Keratinocyte (primary cell): ENCODE measurements at places on chromosomes 7 and 10.

DNA sequence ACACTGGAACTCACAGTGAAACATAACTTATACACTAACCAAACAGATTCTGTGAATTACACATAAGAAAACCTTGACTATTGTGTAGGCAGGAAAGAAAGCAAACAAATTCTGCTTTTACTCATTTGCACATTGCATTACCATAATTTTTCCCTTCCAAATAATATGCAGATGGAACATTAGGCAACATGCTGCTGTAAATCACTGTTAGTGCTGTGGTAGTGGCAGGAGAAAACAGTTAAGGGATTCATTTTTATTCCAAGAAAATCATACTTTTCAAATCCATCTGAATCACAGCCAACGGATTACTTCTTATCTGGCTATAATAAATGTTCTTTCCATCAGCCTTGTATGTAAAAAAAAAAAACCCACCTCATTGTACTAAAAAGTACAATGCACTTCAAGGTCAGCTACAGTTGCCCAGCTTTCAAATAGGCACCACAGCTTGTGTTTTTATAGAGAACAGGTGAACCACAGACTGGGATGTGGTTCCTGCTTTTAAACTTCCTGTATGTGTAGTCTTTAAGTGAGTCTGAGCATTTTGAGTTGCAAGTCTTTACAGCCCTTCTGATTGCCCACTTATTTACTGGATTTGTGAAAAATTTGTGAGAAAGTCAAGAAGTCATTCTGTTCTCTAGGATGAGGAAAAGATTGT, 590.0 kb upstream of the SEMA3D start:
- no peak overlapping the region for H3K4me3 ChIP-seq
- no peaks in the 10 kb centered on the region for H3K27me3 ChIP-seq
- H3K36me3 ChIP-seq = no peaks in the 10 kb centered on the region

- peaks cover 66% of the 10 kb centered on the region for H3K36me3 ChIP-seq
- no peak overlapping the region for H3K4me3 ChIP-seq
- no peak overlapping the region for H3K27ac ChIP-seq
- DNase-seq = no peak
- no peaks in the 10 kb centered on the region for H3K4me1 ChIP-seq
Measured at GRCh38 chr7:55160539-55160938, 141.7 kb downstream of the EGFR start.

GRCh38 chr7:55265836-55266642, 99.1 kb upstream of the LANCL2 start:
- no peak overlapping the region for H3K27ac ChIP-seq
- H3K36me3 ChIP-seq = no peaks in the 10 kb centered on the region
- no peaks in the 10 kb centered on the region for H3K4me1 ChIP-seq
- peaks cover 7% of the 10 kb centered on the region for H3K27me3 ChIP-seq
- DNase-seq = no peak

DNA sequence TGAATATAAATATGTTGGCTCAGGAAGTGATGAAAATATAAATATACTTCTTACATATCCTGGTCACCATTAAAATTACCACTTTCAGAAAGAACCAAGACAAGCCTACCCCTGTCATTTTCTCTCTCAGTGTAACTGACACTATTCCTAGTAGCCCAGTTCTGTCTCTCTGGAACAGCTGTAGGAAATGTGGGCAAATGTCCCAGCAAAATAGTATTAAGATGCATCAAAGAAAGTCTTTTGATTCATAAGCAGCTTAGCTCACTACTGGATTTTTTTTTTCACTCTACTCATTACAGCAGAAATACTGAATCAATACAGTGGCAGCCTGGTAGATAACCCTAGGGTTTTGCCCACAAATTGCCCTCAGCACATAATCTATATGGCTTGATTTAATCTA, 290.9 kb downstream of the DNAJB9 start:
- H3K36me3 ChIP-seq = no peaks in the 10 kb centered on the region
- DNase-seq = no peak

- no peak overlapping the region for H3K27ac ChIP-seq
- no peaks in the 10 kb centered on the region for H3K36me3 ChIP-seq
- H3K4me1 ChIP-seq = no peaks in the 10 kb centered on the region
- H3K4me3 ChIP-seq = no peak overlapping the region
Measured at GRCh38 chr10:103155471-103156085, 37.5 kb downstream of the NT5C2 start.

DNA sequence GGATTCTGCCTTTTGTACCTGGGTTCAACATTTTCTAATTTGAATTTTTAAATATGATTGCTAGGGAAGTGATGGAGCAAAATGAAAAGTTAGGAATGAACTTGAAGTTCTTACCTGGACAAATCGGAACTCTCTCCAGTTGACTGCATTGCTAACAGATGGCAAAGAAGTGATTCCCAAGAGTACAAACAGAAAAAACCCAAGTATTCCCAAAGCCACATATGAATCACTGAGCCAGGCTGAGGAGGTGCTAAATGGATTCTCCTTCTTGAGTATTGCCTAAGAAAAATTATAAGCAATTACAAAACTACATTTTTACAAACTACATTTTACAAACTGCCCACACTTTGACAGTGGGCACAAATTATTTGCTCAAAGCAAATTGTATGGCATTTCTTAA, 25.9 kb downstream of the STEAP4 start:
- no peaks in the 10 kb centered on the region for H3K36me3 ChIP-seq
- H3K4me3 ChIP-seq = no peak overlapping the region
- H3K27me3 ChIP-seq = no peaks in the 10 kb centered on the region
- no peak overlapping the region for H3K27ac ChIP-seq

DNA sequence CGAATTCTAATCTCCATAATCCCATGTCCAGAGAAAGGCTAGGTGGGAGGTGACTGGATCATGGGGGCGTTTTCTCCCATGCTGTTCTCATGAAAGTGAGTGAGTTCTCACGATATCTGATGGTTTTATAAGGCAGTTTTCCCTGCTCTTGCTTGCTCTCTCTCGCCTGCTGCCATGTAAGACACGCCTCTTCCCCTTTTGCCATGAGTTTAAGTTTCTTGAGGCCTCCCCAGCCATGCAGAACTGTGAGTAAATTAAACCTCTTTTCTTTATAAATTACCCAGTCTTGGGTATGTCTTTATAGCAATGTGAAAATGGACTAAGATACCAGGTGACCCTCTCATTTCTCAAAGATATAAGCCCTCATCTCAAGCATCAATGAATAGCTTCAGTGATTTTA, 1.1 kb upstream of the ACTA2 start:
- no peak overlapping the region for H3K27ac ChIP-seq
- DNase-seq = no peak

DNA sequence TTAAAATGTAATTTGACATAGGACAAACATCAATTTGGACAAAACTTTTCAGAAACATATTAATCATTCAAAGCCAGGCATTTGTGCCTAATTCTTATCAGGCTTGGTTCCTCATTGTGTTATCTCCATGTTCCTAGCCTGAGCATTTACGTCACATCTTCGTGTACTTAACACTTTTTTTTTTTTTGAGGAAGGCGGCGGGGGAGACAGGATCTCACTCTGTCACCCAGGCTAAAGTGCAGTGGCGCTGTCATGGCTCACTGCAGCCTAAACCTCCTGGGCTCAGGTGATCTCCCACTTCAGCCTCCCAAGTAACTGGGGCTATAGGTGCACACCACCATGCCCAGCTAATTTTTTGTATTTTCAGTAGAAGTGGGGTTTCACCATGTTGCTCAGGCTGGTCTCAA, 19.8 kb downstream of the HNRNPA2B1 start:
- no peaks in the 10 kb centered on the region for H3K4me1 ChIP-seq
- no peak overlapping the region for H3K27ac ChIP-seq
- DNase-seq = no peak
- H3K4me3 ChIP-seq = no peak overlapping the region

- DNase-seq = peak; percentile 76
- no peaks in the 10 kb centered on the region for H3K27me3 ChIP-seq
- no peak overlapping the region for H3K4me3 ChIP-seq
- no peaks in the 10 kb centered on the region for H3K36me3 ChIP-seq
Measured at GRCh38 chr7:23713285-23714149, 3.5 kb downstream of the STK31 start.

DNA sequence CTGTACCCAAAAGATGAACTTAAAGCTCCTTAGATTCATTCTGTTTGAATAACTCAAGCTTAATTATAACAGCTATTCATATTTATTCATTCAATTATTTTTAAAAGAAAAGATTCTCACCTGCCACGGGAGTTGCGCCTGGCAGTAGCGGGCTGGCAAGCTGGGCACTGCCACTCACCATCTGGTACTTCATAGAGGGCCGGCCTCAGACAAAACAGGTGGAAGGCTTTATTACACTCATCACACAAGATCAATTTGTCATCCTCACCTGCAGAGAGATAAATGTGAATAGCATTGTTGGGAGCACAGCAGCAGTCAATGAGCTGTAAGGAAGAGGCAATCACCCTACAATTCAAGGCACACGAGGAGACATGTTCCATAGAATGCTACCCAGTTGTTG, 15.8 kb downstream of the FZD9 start:
- no peak for DNase-seq
- H3K4me1 ChIP-seq = no peaks in the 10 kb centered on the region
- H3K27me3 ChIP-seq = no peaks in the 10 kb centered on the region
- no peak overlapping the region for H3K27ac ChIP-seq

DNA sequence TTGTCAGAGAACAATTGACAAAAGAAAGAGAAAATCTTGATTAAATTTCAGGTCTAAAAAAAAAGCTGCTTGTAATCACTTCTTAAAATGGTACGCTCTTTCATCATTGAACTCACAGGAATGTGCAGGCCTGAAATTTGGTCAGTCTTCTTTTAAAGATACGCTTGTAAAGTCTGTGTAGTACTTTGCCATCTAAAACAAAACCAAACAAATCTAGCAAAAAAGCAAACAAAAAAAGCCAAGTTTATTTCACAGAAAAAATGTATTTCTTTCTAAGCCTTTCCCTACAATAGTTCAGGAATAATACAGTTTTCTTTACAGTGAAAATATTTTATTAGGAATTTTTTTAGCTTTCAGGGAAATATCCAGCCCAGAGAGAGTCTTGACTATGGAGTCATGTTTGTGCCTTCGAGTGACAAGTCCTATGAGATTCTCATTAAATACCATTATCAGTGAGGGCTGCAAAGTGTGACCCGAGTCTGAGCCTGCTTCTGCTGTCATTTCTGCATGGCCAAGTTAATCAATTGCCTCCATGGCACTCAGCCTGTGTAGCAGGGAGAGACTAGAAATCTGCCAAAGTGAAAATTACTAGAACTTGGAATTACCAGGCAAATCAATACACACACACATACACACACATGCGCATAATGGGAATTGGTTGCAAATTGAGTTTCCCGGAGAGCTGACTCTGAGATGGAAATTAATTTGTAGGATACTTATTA, 172.6 kb downstream of the OTUD1 start:
- H3K4me1 ChIP-seq = no peaks in the 10 kb centered on the region
- no peak for DNase-seq
- no peak overlapping the region for H3K4me3 ChIP-seq
- no peaks in the 10 kb centered on the region for H3K36me3 ChIP-seq
- no peak overlapping the region for H3K27ac ChIP-seq
- no peaks in the 10 kb centered on the region for H3K27me3 ChIP-seq

GRCh38 chr10:13865758-13866491, 279.2 kb downstream of the PRPF18 start:
- no peaks in the 10 kb centered on the region for H3K36me3 ChIP-seq
- peaks cover 16% of the 10 kb centered on the region for H3K4me1 ChIP-seq
- no peak overlapping the region for H3K4me3 ChIP-seq
- peak overlapping the region; percentile 29 for H3K27ac ChIP-seq
- peak; percentile 21 for DNase-seq

DNA sequence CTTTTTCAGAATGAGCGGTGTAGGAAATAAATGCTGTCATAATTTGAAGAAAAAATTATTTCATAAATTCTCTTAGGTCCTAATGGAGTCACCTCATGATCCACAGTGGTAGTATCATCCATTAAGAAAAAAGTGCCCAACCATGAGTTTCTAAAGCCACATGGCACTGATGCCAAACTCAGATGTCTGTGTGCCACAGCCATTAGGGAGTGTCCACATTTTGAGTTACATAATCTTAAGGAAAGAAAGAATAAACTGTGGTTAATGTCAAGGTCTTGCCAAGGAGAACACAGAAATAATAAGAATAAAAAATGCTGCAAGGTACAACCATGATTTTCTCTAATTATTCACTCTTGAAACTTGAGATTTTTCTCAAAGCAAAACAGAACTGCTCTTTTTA, 1101.8 kb downstream of the SORCS3 start:
- no peaks in the 10 kb centered on the region for H3K27me3 ChIP-seq
- H3K27ac ChIP-seq = no peak overlapping the region
- H3K4me3 ChIP-seq = no peak overlapping the region
- no peaks in the 10 kb centered on the region for H3K4me1 ChIP-seq
- DNase-seq = no peak

- H3K27ac ChIP-seq = no peak overlapping the region
- H3K36me3 ChIP-seq = no peaks in the 10 kb centered on the region
- no peaks in the 10 kb centered on the region for H3K4me1 ChIP-seq
- DNase-seq = no peak
Measured at GRCh38 chr10:118481871-118482270, 113.6 kb downstream of the PRLHR start.

DNA sequence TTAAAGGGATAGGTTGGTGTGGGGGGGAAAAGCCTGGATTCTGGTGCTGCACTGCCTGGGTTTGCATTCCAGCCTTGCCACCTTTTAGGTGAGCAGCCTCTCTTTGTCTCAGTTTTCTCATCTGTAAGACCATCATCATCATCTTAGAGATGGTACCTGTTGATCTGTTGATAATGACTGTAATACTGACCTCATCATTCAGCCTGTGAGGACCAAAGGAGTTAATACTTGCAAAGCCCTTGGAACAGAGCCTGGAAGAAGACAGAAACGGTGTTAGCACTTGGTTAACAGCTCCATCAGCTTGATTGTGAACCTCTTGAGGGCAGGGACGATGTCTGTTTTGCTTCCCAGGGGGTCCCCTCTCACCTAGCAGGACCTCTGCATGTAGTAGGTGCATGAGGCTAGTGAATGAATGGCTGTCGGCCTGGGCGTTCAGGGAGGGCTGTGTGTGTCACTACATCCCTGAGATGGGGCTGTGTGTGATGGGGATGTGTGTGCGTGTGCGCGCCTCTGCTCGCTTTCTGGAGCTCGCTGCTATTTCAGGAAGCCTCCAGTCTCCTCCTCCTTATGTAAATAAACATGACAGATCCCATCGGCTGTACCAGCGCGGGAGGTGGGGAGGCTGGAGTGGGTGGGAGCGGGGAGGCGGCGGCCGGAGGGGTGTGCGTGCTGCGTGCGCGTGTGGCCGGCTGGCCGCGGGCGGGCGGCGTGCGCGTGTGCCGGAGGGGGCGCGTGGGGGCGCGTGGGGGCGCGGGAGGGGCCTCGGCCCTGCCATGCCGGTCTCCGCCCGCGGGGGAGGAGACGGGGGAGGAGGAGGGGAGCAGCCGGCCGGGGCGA, 61.2 kb downstream of the NEURL1 start:
- no peak overlapping the region for H3K27ac ChIP-seq
- H3K4me3 ChIP-seq = peak overlapping the region; percentile 34
- no peaks in the 10 kb centered on the region for H3K36me3 ChIP-seq
- DNase-seq = peak; percentile 7

DNA sequence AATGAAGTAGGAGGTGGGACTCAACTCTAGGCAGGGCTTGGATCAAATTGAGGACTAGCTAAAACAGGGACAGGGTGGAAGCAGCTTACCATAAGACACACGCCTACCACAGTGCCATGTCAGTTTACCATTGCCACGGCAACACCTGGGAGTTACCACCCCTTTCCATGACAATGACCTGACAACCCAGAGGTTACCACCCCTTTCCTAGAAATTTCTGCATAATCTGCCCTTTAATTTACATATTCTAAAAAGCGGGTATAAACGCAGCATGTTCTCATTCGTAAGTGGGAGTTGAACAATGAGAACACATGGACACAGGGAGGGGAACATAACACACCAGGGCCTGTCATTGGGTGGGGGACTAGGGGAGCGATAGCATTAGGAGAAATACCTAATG, 72.7 kb downstream of the GCC1 start:
- no peak overlapping the region for H3K27ac ChIP-seq
- no peak for DNase-seq
- H3K27me3 ChIP-seq = no peaks in the 10 kb centered on the region
